ENCODE measurements at places on chromosomes 11 and 22.

DNA sequence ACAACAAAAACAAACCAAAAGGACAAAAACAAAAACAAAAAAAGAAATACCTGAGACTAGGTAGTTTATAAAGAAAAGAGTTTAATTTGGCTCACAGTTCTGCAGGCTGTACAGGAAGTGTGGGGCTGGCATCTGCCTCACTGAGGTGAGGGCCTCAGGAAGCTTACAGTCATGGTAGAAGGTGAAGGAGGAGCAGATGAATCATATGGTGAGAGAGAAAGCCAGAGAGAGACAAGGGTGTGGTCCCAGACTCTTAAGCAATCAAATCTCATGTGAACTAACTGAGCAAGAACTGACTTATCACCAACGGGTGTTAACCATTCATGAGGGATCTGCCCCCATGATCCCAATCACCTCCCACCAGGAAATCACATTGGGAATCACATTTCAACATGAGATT is 58.8 kb upstream of the ZBED5 start:
- no peak for DNase-seq

DNA sequence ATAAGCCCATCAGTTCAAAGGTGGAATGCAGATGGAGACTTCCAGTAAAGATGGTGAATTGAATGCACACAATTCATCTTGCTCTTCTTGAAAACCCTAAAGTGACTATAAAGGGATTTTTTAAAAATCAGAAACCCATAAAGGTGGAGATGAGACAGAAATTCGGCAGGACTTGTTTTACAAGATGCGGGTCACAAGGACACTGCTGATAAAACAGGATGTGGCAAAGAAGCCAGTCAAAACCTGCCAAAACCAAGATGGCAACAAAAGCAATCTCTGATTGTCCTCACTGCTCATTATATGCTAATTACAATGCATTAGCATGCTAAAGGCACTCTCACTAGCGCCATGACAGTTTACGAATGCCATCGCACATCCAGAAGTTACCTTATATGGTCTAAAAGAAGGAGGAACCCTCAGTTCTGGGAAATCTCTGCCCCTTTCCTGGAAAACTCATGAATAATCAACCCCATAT is 137.1 kb downstream of the NECTIN1 start:
- DNase-seq: no peak

DNA sequence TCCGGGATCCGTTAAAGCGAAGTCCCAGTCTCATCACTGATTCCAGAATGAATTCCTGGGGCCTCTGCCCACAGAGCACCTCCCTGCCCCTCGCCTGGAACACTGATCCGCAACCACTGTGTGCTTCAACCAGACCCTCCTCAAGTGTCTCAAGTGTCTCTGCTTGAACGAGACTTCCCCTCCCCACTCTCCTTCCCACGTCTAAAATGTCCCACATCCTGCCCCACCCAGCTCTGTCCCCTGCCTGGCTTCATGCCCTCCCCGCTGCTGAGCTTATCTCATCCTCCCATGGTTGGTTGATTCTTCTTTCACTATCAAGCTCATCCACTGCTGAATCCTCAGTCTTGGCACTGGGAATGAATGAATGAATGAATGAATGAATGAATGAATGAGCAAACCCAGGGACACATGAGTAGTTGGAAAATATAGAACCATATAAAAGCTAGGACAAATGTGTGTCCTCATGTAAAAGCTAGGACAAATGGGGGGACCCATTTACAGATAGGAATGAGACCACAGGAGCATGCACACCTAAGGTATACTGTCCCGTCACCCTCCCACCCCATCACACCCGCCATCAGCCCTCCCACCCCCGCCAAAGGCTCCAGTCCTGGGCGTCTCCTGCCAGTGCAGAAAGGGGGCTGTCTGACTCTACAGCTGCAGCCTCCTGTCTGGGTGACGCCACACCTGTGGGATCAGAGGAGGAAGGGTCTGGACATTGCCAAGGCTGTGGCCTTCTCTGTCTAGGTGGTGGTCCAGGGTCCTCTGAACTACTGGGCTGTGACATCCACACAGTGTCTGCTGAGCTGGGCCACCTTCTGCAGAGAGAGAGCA is 71.4 kb upstream of the LINC01488 start:
- no peak for DNase-seq

- no peak for DNase-seq
Observed at GRCh38 chr11:79237703-79238102, 203.1 kb downstream of the TENM4 start.

DNA sequence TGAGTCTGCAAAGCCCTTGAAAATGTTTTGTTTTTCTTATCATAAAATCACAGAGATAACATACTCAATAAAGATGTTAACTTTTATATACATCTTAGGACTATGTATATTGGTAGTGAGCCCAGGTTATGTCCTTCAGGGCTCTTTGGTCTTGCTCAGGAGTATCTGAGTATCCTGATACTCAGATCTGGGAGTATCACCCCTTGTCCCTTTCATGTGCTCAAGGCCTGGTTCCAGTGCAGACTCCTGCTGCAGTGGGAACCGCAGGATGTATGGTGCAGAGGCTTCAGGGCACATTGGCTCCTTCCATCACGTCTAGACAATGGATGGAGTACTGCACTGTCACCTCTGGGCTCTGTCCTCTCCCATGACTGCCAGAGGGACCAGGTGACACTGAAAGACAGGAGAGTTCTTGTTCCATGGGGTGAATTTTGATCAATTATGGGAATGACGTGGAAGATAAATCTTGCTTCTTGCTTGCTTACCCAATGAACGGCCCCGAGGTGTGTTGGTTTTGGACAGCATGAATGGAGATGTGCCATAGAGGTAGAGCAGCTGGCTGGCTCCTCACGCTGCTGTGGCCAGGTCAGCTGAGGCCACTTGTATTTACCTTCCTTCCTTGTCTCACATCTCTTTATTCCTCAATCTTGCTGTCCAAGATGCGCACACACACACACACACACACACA is 215.5 kb downstream of the ARHGAP42 start:
- no peak for DNase-seq

- DNase-seq: no peak
Observed at GRCh38 chr11:31139479-31139878, 230.1 kb downstream of the DCDC1 start.

DNA sequence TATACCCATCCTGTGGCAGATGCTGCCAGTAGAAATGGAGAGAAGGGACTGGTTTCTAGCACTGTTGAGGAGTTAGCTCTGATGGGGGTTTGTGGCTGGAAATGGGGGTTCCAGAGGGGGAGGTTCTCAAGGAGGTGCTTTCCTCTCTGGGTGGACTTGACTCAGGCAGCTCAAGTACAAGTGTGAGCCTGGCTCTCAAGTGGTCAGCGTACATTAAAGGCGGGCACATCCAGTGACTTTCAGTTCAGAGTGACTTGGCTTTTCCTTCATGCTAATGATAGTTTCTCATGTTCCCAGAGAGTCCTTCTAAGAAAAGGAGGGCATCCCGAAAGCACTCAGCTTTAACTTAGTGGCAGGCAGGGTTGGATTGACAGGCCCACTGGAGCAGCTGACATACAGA is 58.9 kb upstream of the HORMAD2 start:
- no peak for DNase-seq

DNA sequence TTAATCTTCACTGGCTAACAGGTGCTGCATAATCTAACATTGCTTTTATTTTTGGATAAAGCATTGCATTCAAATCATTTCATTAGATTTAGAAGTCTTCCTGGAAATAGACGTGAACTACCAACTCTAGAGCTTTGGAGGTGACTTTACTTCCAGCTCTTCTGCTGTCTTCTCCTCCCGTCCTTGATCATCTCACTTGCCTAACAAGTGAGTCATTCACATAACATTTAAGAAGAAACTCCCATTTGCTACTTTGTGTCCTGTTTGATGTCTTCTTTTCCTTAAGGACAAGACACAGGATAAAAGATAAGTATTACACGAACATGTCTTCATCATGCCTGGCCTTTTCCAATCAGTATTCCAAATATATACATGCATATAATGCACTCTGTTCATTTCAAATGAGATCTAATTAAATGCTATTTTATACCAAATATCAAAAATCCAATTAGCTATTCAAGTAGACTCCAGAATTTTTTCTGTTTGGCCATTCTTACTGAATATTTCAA is 88.3 kb downstream of the BDNF start:
- no peak for DNase-seq

DNA sequence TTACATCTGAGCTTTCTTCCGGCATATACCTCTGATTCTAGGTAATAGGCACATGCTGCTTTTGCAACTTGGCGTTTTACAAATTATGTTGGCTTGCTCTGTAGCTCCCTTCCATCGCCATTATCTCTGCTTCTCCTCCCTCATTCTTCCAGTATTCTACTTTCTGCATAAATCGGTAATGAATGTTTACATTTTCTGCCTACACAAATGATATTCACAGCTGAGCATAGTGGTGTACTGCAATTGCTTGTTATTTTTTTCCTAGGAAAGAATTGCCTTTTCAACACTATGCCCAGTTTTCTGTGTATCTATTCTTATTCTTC is 18.9 kb downstream of the MED15 start:
- no peak for DNase-seq

- DNase-seq: peak; percentile 71
Observed at GRCh38 chr11:67118181-67118766, 789 bp upstream of the KDM2A start.

DNA sequence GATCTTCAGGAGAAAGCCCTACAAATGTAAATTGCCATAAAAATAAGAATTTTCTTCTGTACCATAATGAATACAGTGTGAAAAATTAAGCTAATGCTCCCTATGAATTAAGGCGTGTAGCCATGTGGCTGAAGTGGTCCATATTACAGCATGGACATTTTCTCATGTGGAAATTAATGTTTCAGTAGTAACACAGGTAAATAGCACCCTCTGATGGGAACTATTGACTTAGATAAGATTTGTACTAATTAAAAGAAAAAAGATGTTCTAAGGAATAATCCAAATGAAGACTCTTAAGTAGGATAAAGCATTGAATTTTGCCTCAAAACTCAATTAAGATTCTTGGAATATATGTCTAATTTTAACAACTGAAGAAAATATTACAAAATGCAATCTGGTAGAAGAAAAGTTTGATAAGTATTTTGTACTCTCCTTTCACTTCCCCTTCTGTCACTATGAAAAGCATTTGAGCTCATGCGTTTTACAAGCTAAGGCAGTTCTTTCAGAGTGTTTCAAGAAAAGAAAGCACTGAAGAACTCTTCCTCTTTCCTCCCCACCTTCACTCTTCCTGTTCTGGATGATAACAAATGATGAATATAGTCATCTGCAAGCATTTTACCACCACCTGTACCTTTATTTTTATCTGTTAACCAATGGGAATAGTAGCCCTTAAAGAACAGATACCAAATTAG is 9.9 kb upstream of the OR8D2 start:
- DNase-seq: no peak

GRCh38 chr11:128549256-128549944 is 38.0 kb downstream of the ETS1 start:
- peak; percentile 84 for DNase-seq

- DNase-seq: no peak
Observed at GRCh38 chr11:123306531-123306930, 111.5 kb upstream of the CLMP start.

DNA sequence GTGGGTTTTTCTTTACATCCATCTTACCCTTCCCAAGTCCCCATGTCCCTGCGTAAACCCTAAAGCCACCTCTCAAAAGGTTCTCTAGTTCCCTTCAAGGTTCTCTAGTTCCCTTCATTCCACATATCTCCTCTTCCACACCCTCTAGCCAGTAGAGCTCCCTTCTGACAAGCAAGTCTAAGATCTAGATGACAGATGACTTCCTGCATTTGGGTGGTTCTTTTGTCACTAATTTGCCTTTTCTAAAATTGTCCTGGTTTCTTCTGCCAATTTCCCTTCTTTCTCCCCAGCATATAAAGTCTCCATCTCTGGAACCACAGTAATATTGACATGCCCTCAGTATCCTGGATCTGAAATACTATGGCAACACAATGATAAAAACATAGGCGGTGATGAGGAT is 7.8 kb downstream of the CD3E start:
- DNase-seq: no peak

GRCh38 chr22:23158516-23159290 is 13.4 kb downstream of the RAB36 start:
- no peak for DNase-seq

GRCh38 chr11:112162761-112163546 is 940 bp downstream of the IL18 start:
- no peak for DNase-seq

- DNase-seq: no peak
Observed at GRCh38 chr11:35305670-35306382, 113.5 kb downstream of the SLC1A2 start.

DNA sequence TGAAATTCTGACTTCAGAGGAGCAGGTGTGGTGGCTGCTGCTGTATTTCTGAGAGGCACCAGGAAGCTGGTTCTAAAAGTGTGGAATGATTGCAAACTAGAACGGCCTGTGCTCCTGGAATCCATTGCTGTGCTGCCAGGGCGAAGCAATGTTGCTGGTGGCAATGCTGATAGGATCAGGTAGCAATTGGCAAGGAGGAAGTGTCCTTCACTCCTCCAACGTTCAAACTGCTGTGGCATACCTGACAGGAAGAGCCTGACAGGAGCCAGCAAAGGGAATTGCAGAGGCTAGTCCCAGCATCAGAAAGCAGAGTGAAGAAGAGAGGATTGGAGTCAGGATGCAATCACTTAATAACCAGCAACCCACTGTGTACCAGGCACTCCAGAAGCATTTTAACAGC is 118.2 kb downstream of the FAR1 start:
- no peak for DNase-seq

GRCh38 chr11:96062134-96062533 is 138.2 kb upstream of the MTMR2 start:
- no peak for DNase-seq

DNA sequence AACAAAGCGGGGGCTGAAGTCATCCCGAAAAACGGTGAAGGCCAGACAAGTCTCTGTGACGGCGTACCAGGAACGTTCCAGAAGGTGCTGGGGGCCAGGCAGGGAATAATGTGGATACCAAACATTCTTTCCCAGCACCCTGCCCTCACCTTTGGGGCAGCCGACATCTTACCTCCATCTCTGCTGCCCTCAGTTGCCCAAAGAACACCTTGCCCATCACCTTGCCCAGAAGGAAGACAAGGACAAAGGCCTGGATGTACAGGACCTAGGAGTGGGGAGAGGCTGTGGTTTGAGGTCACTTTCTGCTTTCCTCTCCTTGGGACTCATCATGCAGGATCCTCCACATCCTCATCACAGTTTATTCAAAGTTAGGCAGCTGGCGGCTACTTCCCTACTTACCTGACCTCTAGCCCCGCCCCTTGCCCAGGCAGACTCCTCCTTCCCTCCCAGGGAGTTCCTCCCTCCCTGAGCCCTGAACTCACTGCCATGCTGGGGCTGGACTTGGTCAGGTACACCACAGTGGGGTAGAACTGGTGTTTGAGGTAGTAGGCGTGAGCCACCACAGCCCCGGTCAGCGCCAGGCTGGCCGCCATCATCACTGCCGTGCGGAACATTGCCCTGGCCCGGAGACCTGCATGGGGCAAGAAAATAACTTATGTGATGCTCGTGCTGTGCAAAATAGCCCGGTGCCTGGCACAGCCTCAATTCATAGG is 1.2 kb downstream of the SYVN1 start:
- DNase-seq: no peak

- no peak for DNase-seq
Observed at GRCh38 chr11:20621679-20622078, 22.3 kb downstream of the SLC6A5 start.

- no peak for DNase-seq
Observed at GRCh38 chr11:77468527-77468926, 5.4 kb downstream of the PAK1 start.

Measured in Right ventricle myocardium superior (tissue), 1 donor.